ENCODE measurements at places on chromosomes 4 and X. TPM values are rescaled to one million over a fixed set of nuclear protein-coding genes. Genes with fewer than 3 reads are reported as not detected.

JADE3 gene
- total RNA-seq: 5.2 TPM

ARHGAP36 gene
- total RNA-seq: not detected

NAT8L gene
- total RNA-seq: not detected

TIMM17B gene
- total RNA-seq: 41.9 TPM

USP26 gene
- total RNA-seq: not detected

XG gene
- 0.49 TPM for total RNA-seq

VCX3A gene
- not detected for total RNA-seq

REELD1 gene
- total RNA-seq: not detected

HELT gene
- not detected for total RNA-seq

DSPP gene
- total RNA-seq: not detected

C1QTNF7 gene
- not detected for total RNA-seq

SLC6A14 gene
- not detected for total RNA-seq

SPANXN3 gene
- total RNA-seq: not detected

ARMCX4 gene
- total RNA-seq: 4.5 TPM

MAP9 gene
- 0.30 TPM for total RNA-seq

TEC gene
- total RNA-seq: 0.84 TPM

VEGFD gene
- 0.07 TPM for total RNA-seq

SCD5 gene
- total RNA-seq: 33.6 TPM

TMSB15A gene
- 8.9 TPM for total RNA-seq

KCND1 gene
- not detected for total RNA-seq

MYL5 gene
- total RNA-seq: 3.9 TPM

RCHY1 gene
- 11.7 TPM for total RNA-seq

RNF175 gene
- not detected for total RNA-seq

MAGED2 gene
- 120 TPM for total RNA-seq

MAGEC1 gene
- not detected for total RNA-seq

CFP gene
- total RNA-seq: not detected

TEX13C gene
- total RNA-seq: not detected

CNGA1 gene
- not detected for total RNA-seq

ARSH gene
- not detected for total RNA-seq

CCSER1 gene
- total RNA-seq: not detected

PAGE4 gene
- total RNA-seq: not detected

BEND4 gene
- 0.05 TPM for total RNA-seq

TMPRSS11B gene
- not detected for total RNA-seq

TDO2 gene
- not detected for total RNA-seq

PRSS12 gene
- total RNA-seq: 5.1 TPM

PAGE2 gene
- not detected for total RNA-seq

STARD8 gene
- total RNA-seq: 16.6 TPM

NKX1-1 gene
- not detected for total RNA-seq

STEEP1 gene
- 30.6 TPM for total RNA-seq

PRRG1 gene
- total RNA-seq: 30.4 TPM

ASB5 gene
- not detected for total RNA-seq

ARX gene
- not detected for total RNA-seq

BBS12 gene
- total RNA-seq: 1.9 TPM

SOX3 gene
- not detected for total RNA-seq

GABRB1 gene
- total RNA-seq: not detected

ODAPH gene
- not detected for total RNA-seq

CXXC4 gene
- total RNA-seq: not detected

RTL9 gene
- not detected for total RNA-seq

CPEB2 gene
- 6.5 TPM for total RNA-seq

TNMD gene
- not detected for total RNA-seq

ARMCX6 gene
- total RNA-seq: 46.3 TPM

Data from mammary microvascular endothelial cell (primary cell).